ENCODE measurements at places on chromosomes 7 and 10.

DNA sequence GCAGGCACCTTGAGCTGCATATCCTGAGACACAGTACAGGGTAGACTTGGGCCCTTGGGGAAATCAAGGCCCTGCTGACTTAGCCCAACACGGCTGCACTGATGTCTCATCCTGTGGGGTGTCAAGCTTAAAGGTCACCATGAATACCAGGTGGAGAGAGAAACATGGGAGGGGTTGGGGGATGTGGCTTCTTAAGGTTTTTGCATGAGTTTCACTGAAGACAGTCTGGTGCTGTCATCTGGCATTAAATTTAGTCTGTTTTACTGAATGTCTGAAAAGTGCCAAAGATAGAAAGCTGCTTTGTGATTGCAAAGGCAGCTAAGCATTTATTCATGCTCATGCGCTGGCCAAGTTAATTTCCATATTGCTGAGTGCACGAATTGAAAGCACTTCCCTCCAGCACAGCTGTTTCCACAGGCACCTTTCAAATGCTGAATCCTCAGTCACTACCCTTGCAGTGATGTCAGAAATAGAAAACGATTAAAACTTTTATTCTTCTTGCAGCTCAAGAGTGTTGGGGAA is 102.1 kb downstream of the OSBPL3 start:
- peak; percentile 94 for DNase-seq

DNA sequence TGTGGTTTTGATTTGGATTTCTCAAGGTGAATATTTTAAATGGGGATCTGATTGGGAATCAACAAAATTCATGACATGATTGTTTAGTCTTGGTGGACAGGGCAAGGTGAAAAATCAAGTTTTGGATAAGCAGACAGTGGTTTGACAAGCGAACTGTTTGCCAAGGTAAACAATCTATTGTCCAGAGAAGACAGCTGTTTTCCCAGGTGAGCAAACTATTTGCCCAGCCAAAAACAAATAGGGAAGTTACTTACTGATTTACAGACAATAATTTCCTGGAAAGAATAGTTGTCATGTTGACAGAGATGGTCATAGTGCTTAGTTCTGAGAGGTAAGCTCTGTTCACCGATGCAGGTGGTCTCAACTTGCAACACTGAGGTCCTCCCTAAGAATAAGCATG is 94.0 kb upstream of the STEAP1B start:
- DNase-seq, result no peak

- DNase-seq, result no peak
These were observed at the start of gene FOXP2 for GRCh38 chr7:114414156-114415063. FOXP2 (plus strand) TSS chr7:114414815; CDS start chr7:114426512, 11,697 bp downstream.

GRCh38 chr7:48053736-48054135 is 18.4 kb downstream of the C7orf57 start:
- no peak for DNase-seq

DNA sequence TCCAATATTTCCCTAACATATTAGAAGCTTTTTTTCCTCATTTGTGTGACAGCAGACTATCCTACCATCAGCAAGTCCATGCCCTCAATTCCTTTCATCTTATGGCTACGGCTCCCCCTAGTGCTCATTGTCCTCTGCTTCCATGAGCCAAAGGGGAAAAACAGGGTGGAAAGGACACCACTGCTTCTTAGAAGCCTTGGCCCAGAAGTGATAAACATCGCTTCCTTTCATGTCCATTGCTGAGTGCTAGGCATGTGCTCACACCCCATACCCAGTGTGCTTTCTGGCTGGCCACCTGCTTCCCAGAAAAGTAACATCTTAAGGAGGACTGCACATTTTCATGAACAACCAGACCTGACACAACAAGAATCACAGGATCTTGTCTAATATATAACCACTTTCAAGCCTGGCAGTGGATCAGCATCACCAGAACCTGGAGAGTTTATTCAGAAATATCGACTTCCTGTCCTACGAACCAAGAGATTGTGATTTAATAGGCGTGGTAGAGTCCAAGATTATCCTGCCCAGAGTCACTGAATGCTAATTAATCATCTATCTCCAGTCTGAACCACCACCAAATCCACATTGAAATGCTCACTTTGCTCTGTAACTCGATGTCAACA is 650.5 kb upstream of the SORCS1 start:
- DNase-seq, result peak; percentile 43

GRCh38 chr10:75101416-75102251 is 9.8 kb upstream of the SAMD8 start:
- DNase-seq, result no peak

DNA sequence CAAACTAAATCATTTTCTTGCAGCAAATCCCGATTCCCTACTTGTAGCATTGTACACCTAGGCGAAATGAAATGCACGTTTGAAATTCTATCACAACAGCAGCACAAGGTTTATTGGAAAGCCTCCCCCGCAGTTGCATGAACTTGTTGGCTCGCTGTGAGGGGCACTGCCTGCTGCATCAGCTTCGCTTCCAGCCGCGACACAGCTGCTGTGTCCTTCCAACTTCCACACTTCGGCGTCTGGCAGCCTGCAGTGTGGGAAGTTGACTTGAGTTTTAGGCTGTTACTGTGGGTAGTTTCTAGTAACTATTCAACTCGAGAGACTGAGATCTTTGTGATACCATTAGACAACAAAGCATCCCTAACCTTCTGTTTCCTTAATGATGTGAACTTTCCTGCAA is 315.8 kb upstream of the TPK1 start:
- DNase-seq, result no peak

- DNase-seq, result no peak
These were observed 240.2 kb downstream of the PTEN start for GRCh38 chr10:88103576-88103975.

GRCh38 chr10:117896517-117896916 is 150.2 kb downstream of the RAB11FIP2 start:
- peak; percentile 90 for DNase-seq

DNA sequence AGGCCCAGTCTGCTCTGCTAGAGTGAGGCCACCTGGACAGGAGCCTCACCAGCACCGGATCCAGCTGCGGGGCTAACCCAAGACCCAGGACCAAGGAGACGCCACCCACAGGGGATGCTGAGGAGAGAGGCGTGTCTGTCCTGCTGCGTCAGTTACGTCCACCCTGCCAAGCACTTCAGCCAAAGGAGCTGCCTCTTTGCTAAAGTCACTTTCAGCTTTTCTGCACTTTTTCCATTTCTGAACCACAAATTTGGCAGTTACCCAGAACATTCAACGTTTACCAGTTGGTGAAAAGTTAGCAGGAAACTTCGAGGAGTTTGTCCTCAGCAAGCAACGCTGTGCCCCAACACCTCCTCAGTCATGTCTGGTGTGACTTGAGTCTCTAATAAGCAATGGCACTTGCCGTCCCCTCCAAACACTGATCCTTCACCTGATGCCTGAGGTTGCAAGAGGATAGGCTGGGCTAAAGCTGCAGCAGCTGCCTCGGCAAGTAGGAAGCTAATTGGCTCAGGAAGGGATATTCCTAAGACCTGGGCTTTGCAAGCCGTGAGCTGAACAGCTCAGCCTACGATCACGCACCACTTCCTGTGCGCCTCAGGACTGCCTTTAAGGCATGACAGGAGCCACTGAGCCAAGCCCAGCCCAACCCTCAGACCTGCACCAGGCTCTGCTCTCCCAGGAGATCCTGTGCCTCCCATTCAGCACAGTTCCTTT is 40.1 kb downstream of the KCNH2 start:
- DNase-seq, result no peak

DNA sequence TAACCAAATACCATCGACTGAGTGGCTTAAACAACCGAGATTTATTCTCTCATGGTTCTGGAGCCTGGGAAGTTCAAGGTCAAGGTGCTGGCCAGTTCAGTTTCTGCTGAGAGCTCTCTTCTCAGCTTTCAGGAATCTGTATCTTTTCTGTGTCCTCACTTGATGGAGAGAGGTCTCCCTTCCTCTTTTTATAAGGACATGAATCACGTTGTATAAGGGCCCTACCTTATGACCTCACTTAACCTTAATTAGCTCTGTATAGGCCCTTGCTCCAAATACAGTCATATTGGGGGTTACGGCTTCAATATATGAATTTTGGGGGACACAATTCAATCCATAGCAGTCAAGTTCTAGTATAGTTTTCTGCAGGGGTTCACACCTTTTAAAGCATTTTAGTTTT is 135.2 kb upstream of the ADO start:
- no peak for DNase-seq

Data from NAMALWA (cell line).